Stimulated activated CD8-positive, alpha-beta memory T cell treated with anti-CD3 and anti-CD28 coated beads, Interleukin-15, amount 100 ng/mL, for 24 hours (primary cell): ENCODE measurements at places on chromosomes 7 and 10.

DNA sequence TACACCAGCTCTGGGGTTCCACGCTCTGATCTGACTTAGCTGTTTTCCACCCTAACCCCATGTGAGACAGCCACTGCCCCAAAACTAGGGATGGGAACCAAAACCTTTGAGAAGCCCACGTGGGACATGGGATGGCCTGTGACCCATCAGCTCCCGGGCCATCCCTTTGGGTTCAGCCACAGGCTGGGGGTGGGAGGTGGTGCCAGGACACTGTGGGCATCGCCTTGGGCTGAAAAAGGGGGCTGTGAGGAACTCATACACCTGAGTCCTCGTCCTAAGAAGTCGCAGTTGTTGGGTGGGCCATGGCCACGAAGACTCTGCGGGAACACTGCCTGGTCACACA, 379.1 kb downstream of the DNAJB6 start:
- DNase-seq = no peak

GRCh38 chr7:101535351-101535751, 93.7 kb downstream of the MYL10 start:
- DNase-seq = no peak

GRCh38 chr7:154610903-154611302, 392.0 kb downstream of the PAXIP1 start:
- no peak for DNase-seq

- DNase-seq = no peak
These were observed 168.9 kb downstream of the KCND2 start for GRCh38 chr7:120441850-120442249.

DNA sequence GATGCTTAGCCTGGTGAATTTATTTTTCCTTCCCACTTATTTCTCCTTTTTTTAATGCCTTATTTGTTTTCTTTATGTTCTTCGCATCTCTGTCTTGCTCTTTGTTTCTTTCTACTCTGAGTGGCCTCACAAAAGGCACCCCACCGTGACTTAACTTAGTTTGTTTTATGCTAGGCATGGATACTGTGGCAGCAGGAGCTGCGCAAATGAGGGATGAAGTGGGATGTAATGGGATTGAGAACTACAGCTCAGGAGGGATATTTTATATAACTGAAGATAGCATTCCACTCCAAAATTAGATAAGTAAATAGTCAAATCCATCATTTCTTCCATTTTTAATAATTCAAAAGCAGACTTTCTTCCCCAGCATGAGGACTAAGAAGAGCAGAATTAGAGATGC, 1.7 kb upstream of the CACNA2D1 start:
- DNase-seq = no peak

DNA sequence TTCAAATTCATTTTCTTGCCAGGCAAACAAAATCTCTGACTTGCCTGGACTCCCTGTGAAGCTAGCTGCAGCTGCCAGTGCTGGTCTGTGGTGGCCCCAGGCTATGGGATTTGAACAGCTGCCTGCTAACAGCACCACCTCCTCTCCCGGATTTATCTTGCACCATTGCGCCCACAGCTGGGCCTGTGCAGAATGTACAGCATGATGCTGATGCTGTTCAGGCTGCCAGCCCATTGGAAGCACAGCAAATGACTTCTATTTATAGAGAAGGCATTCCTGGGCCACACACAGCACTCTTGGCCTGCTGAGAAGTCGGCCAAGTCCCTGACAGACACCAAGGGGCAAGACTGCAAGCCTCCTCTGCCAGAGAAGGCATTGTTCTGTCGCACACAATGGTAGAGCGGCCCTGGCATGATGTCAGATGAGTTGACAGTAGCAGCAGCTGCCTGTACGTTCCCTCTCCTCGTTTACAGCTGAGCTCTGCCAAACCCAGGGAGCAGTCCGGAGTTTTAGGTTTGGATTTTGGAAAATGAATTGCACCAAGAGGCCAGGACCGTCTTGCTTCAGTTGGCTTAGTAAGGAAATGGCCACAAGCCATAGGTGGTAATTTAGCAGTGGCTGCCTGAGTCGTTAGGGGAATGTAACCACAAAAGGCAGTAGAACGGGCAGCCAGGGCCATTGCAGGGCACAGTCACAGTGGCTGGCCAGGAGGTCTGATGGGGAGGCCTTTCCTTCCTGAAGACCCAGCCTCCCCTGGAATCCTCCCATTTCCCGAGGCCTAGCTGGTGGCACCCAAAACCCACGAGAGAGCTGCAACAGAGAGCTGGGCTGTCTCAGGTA, 38.5 kb downstream of the MTURN start:
- DNase-seq = no peak

DNA sequence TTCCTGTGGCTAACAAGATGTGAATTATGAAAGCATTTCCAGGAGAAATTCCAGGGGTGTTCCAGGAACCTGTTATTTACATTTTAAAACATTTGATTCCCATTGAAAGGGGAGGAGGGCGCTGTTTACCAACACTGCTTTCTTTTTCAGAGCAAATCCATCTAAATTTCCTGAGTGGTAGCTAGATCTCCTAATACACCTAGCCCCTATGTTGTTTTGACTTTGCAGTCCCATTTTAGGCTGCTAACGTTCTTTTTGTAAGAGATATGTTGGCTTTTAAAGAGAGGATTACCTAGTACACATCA, 130.8 kb downstream of the TCF7L2 start:
- DNase-seq = no peak

- no peak for DNase-seq
These were observed 17.3 kb downstream of the KLLN start for GRCh38 chr10:87846023-87846422.

DNA sequence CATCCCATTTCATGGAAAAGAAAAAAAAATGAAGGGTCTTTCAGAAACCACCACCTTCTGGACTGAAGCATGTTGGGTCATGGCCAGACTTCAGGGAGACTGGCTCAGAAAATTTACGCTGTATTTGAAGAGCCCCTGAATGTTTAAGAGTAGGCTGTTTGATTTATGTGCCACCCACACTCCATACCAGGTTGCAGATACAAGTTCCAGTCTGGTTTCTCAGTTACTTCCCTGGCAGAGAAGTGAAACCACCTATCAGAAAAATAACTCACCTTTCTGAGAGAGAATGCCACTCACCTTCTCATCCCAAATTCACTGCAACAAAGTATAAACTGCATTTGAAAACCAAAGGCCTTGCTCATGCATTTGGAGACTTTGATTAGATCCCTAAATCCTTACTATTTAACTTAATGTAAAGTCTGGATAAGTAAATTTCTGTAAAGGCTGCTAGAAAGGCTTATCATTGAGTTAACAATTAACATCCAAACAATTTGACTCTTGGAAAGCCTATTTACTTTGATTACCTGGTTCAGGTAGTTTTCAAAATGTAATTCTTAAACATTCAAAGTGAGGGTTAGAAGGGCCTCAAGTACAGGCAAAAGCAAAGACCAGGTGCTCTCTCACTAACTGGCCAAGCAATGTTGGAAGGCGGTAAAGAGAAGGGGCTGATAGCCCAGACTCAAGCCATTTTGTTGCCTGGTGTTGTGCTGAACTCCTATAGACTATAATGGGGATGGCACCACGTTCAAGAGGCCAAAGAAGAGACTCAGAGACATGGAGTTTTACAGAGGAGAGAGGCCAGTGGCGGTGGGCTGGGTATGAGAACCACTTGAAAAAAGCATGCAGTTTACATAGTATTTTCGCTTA, 12.8 kb upstream of the ADD3 start:
- no peak for DNase-seq

- no peak for DNase-seq
These were observed 12.0 kb downstream of the AFAP1L2 start for GRCh38 chr10:114392112-114392835.

GRCh38 chr7:80529362-80529761, 17.5 kb upstream of the GNAT3 start:
- no peak for DNase-seq
